ENCODE measurements at places on chromosomes 11 and 22. TPM values are rescaled to one million over a fixed set of nuclear protein-coding genes. Genes with fewer than 3 reads are reported as not detected.

Gene OR5W2
- polyA plus RNA-seq = not detected

Gene CFAP300
- 1.7 TPM for polyA plus RNA-seq

Gene MTNR1B
- not detected for polyA plus RNA-seq

Gene DTX4
- 1.8 TPM for polyA plus RNA-seq

Gene LMO1
- polyA plus RNA-seq = 2.1 TPM
